Bone marrow (tissue), 2 donors: ENCODE measurements at places on chromosomes 4 and X.
A peak's percentile ranks its signal among the peaks of the same experiment; 100 is the strongest.

GRCh38 chrX:68084765-68085164, 348.5 kb downstream of the OPHN1 start:
- DNase-seq = peak; percentile 8

DNA sequence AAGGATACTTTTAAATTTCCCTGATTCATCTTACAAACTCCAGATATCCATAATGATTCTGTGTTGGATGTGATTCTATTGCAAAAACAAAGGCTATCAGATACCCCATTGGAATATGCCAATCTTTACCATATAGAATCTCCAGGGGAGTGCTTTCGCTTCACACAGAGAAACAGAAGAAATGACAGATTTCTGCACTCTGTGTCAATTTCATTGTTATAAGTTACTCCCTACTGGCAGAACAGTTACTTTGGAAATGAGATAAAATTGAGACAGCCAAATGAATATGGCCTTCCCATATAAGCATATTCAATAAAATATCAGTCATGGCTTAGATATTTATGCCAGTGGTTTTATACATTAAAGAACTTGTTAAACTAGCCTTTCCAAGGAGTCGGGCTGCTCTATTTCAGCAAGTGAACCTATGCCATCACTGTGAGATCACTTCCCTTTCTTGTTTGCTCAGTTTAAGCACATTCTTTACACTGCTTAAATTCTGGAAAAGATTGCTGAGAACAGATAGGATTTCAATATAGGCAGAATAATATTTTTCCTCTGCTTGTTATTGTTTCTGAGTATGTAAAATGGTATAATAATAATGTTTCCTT, 127.5 kb upstream of the ANXA10 start:
- no peak for DNase-seq

DNA sequence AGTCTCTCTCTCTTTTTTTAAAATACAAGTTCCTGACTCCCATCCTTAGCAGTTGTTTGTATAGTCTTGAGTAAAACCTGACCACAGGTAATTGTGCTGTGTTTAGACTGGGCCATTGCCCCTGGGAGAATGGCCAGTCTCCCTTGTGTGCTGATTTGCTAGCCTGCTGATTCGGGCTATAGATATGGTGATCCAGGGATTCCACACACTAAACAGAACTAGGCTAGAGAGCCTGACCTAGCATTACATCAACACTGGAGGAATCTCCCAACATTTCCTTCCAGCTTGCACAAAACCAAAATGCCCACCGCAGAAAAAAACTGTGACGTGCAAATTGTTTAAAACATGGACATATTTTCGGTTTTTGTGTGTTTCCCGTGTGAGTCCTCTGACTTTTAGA, 5.1 kb downstream of the UPRT start:
- no peak for DNase-seq

GRCh38 chrX:78104447-78105176, 564 bp downstream of the PGK1 start:
- peak; percentile 4 for DNase-seq

DNA sequence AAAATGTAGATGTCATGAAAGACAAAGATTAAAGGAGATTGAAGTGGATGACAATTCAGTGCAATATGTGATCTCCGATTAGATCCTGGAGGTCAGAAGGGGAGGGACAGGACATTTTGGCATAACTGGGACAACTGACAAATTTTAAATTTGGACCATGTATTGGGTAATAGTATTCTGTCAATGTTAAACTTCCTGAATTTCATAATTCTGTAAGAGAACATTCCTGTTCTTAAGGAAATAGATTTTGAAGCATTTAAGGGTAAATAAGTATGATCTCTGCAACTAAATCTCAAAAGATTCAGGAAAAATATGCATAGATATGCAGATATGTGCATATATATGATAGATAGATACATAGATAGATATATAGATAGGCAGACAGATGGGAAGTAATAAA, 11.0 kb downstream of the ODAPH start:
- DNase-seq = no peak

- DNase-seq = no peak
These were observed 22.6 kb downstream of the PLS3 start for GRCh38 chrX:115583496-115584004.

DNA sequence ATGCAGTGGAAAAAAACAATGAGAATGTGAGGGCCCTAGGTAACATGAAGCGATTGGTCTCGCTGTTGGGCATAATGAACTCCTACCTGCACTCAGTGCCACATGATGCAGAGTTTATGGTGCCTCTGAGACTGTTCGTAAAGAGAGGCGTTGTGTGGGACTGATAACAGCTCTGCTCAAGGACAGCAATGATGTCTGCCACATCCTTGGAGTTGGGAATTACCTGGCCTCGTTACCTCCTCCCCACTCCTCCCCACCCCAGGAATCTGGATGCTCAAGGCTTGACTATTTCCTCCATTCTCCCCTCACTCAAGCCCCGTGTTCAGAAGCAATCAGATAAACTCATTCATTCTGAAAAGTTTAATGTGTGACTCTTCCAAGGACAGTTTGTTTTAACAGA, 148.0 kb upstream of the JADE1 start:
- no peak for DNase-seq

DNA sequence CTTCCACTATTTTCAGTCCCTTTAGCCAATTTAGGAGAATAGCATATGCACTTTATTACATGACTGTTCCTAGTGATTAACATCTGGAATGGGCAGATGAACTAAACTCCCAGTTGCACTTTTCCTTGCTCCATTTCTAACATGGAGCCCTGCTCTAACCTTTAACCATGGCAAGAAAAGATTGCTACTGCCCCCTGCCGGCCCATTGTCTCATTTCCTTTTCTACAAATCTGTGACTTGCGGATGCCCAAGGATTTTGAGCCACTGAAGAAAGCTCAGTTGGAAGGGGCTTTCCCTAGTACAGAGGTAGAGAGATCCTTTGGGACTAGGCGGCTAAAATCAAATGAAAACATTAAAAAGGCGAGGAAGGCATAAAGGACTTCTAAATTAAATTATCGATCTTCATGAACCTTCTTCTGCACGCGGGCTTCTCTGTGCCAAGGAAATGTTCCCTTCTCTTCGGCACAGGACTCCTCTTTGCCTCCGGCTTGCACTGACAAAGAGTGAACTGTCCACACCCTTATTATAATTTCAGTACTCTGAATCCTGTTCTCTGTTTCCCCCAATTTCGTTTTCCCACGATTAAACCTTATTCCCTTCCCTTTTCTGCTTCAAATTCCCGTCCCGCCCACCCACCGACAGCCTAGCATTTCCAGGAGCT, 577 bp upstream of the GLRA2 start:
- DNase-seq = peak; percentile 27

DNA sequence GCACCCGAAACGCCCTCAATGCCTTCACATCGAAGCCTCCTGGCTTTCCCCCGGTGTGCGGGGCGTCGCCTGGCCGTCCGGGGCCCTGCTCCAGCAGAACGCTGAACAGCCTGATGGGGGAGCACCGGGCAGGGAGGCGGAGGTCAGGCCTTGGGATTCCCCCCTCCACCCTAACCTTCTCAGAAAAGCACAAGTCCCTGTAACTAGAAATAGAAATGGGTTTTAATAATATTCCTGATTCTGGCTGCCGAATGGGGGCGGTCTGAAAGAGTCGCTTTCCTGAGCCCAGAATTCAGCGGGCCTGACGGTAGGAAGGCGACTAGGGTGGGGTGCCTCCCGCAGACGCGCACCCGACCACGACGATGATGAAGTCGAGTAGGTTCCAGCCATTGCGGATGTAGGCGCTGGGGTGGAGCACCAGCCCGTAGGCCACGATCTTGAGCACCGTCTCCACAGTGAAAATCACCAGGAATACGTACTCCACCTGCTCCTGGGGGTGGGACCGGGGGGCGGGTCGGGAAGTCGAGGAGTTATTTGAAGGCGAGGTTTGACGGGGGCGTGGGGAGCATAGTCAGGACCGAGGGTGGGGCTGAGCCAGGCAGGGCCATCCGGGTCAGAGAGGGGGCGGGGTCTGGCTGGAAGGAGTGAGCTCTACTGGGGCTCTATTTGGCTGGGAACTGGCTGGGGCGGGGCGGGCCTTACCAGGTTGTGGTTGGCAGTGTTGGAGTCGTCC, 2.5 kb downstream of the CACNA1F start:
- DNase-seq = peak; percentile 22

DNA sequence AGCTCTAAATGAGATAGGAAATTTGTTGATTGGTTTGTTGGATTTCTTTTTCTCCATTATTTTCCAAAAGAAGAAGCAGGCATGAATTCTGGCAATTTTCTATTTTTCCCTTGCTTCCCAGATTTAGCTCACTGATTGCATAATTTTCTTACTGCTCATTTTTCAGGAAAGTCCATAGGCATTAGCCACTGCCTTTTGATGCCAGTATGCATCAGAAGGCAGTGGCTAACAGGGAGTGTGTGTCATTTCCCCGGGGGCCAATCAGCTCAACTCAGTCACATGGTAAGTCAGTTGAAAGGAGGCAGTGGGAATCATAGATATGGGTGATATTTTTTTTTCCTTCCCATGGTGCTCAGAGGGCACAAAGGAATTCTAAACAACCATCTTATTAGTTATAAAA, 156.7 kb downstream of the TRIML1 start:
- DNase-seq = no peak

- DNase-seq = no peak
These were observed 20.6 kb downstream of the CLDN22 start for GRCh38 chr4:183299464-183299863.

- no peak for DNase-seq
These were observed 45.5 kb upstream of the LCORL start for GRCh38 chr4:18067031-18067430.

DNA sequence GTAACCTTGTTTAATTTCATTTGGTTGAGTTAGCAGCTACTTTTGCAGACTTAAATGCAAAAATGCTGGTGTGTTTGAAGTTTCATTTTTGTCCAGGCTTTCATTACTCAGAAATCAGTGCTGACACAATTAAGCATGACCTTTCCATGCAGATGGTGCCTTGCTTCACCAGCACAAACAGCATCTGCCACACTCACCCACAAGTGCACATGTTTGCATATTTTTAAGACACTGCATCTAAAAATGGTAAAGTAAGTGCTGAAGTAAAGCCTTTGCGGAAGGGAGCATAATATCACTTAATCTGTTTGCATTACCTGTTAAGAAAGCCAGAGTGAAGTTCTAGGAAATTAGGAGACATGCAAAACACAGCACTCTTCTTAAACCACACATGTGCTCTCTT, 7.3 kb upstream of the DAPP1 start:
- DNase-seq = no peak

- no peak for DNase-seq
These were observed 897.9 kb upstream of the FTHL17 start for GRCh38 chrX:31969714-31970113.

DNA sequence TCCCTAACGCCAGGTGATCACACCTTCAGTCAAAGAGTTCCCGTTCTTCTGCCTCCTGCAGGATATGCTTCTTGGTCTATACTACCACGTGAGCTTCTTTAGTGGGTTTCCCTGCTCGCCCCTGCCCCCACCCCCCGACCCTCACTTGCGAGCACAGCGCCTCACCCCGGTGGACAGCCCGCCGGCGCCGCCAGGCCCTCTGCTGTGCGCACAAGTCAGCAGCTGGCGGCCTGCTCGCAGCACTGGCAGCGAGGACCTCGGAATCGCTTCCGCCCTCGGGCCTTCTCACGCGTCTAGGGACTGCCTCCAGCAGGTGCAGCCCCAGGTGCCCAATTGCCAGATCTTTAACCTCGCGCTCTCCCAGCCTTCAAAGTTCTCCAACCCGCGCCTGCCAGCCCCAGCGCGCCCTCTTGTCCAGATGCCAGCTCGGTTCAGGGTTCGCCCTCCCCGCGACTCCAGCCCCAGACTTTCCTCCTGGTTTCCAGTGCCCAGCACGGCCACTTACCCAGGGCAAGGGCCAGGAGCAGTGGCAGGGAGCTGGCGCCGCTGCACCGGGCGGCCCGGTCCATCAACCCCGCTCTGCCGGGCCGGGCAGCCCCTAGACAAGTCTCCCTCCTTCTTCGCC, 454 bp downstream of the BTC start:
- no peak for DNase-seq

DNA sequence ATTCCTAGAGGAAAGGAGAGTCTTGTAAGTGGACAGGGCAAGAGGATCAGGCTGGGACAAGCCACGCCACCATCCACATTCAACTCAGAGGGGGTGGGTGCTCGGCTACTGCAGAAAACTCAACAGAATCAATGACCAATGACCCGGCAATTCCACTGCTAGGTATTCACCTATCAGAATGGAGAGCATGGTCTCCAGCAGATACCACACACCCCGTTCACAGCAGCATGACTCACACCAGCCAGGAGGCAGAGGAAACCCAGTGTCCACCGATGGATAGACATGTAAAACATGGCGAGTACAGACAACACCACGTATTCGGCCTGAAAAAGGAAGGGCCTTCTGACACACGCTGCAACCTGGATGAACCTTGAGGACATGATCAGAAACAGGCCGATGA, 175.9 kb downstream of the AFAP1 start:
- DNase-seq = no peak

GRCh38 chr4:151792995-151793394, 32.2 kb upstream of the GATB start:
- DNase-seq = no peak

- DNase-seq = no peak
These were observed 15.6 kb downstream of the DCK start for GRCh38 chr4:71009086-71009485.

DNA sequence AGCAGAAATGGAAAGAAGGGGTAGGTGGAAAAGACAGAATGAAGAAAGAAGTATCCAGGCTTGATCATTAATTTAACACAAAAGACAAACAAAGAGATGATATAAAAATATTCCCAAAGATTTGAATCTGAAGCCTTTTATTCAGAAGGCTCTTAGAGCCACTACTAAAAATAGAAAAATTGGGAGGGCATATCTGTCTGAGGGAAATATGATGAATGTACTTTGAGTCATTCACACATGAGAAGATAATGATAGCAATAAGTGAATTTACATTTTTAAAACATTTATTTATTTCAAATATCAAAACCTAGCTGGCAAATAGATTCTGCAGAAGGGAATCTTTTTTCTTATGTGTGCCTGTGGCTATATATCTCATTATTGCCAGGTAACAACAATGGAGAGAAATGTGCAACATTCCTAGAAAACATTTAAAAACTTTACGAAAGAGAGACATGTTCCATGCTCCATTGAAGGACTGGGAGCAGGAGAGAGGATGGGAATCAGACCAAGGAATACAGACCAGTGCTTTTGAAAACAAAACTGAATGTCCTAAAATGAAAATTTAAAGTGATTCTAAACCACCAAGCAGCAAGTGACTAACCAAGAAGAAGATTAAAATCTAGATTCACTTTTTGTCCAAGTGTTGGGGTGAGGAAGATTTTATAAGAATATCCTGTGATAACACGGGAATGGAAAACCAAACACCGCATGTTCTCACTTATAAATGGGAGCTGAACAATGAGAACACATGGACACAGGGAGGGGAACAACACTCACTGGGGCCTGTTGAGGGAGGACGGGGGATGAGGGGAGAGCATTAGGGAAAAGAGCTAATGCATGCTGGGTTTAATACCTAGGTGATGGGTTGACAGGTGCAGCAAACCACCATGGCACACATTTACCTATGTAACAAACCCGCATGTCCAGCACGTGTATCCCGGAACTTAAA, 41.2 kb downstream of the ANXA5 start:
- DNase-seq = no peak

DNA sequence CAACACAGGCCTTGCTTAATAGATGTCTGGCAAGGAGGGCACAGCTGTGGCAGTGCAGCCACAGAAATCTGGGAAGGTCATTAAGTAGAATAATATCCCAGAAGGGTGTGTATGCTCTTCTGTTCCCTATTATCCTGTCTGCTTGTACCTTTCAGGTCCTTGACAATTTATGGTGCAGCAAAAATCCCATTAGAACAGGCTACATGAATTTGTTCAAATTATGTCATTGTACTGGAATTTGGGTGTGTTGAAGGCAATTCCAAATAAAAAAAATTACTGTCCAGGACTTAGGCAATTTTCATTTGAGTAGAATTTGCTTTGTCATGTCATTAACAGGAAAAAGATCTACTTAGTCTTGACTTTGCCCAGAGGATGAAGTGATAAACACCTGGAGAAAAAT, 192.1 kb downstream of the IDS start:
- no peak for DNase-seq
